ENCODE measurements at places on chromosomes 2 and 18.
A peak's percentile ranks its signal among the peaks of the same experiment; 100 is the strongest.

DNA sequence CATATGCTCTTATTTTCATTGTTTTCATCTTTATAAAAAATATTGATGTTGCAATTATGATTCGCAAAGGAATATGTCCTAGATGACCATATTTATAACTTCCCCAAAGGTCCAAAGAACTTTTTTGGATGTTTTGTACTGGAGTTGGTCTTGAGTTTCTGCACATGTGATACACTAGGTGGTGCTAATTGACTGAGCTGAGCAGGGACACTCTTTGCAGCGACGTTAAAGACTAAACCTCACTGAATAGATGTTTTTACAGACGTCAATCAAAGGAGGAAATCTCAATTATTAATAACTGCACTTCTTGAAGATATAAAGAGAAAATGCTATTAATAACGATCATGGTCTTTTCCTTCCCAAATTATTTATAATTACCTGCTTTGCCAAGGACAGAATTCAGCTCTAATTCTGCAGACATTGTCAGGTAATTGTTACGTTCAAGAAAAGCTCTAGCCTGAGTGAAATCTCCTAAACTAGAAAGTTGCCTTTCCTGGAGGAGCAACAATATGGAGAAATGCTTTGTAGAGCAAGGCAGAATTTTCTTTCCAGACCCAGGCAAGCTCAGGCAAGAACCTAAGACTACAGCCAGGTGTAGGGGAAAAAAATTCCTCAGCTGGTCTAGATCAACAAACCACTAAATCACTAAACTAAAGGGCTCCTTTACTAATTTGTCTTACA lies 119.3 kb upstream of the RBBP8 start:
- no peak for DNase-seq

DNA sequence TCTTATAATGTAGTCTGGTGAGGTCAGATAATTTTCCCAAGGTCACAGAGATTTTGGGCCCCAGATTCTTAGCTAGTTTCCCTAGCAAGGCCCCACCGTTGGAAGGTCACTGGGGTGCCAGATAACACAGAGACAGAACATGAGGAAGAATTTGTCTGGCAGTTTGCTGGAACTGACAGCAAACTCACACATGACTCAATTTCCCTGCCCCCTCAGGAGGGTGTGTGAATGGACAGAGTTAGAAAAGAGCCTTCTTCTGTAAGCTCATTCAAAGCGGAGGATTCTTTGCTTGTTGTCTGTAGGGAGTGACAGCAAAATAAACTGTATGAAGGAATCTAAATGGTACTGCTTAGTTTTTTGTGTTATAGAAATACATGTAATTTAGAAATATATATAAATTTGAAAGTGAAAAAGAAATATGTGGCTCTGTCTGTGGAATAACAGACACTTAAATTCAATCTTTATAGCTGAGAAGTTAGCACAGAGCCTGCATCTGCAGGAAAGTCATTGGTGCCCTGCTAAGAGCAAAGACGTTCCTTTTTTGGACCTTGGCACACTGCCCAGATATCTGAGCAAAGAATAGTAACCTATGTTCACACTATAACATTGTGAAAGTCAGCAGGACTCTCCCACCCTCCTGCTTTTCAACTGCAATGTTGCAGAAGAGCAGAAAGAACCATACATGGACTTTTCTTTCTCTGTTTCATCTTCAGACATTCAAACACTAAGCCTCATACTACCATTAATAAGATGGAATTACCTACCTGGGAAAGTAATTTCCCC lies 2.1 kb downstream of the MDH1 start:
- no peak for DNase-seq

- no peak for DNase-seq
Observed at GRCh38 chr18:62464266-62464665, 58.6 kb upstream of the ZCCHC2 start.

GRCh38 chr2:14806613-14807012 lies 174.1 kb downstream of the LRATD1 start:
- DNase-seq = no peak

- DNase-seq = peak; percentile 25
Observed at GRCh38 chr2:28251337-28251736, 141.3 kb upstream of the FOSL2 start.

DNA sequence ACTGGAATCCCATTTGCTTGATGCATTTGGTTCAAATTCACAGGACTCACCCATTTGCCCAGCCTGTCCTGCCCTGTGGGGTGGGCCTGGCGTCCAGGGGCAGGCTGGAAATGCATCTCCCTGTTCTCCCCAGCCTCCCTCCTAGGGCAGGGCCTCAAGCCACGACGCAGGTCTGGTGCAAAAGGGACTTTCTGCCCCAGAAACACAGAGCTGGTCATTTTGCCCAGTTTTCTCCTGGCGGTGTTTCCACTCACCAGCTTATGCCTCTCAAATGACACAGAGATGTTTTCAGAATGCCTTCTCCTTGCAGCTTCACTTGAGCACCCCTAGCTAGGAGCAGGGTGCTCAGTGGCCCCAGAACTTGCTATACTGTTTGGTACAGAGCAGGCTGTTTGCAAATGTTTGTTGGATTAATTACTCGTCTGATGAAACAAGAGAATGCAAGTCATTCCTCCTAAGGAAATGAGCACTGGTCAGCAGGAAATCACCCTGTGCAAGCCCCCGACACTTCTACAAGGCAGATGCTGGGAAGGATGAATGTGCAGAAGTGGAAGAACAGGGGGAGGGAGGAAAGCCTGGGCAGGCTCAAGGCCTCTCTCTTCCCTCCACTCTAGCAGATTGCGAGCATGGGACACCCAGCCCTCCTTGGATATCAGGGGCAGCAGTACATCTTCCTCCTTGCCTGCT lies 164.3 kb upstream of the APCDD1 start:
- no peak for DNase-seq

DNA sequence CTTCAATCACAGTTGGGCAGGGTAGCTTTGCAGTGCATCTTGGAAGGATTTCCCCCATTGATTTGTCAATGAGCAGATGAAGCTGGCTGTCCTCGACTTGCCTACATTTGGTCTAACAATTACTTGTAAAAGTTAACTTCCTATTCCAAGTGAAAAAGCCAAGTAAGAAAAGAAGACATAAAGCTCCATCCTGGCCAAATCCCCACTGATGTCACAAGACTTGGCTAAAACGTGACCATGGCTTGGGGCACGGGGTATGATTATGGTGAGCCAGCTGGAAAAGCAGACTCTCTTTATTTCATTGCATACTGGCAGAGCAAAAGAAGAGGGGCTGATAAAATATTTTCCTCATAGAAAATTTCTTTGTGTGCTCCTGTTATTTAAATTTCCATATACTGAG lies 25.4 kb upstream of the PID1 start:
- no peak for DNase-seq

- DNase-seq = no peak
Observed at GRCh38 chr2:103525756-103526155, 763.9 kb downstream of the TMEM182 start.

DNA sequence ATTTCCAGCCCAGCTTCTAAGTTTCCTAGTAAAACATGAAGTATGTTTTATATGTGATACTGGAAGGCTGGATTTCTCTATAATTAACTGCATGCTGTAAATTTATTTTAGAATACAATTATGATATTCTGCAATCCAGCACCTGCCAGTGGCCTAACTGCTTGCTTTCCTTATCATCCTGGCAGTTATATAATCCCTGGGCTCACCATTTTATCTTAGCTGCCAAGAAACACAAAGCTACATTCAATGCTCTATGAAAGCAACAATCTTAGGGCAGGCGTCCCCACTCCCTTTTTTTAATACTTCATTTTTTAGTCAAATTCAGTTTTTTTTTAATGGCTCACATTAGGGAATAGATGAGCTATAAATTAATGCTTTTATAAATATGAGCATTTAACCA lies 38.4 kb upstream of the UBXN4 start:
- DNase-seq = no peak

- no peak for DNase-seq
Observed at GRCh38 chr2:33521791-33522281, 45.4 kb downstream of the RASGRP3 start.

GRCh38 chr2:135064149-135064548 lies 12.1 kb downstream of the RAB3GAP1 start:
- no peak for DNase-seq

DNA sequence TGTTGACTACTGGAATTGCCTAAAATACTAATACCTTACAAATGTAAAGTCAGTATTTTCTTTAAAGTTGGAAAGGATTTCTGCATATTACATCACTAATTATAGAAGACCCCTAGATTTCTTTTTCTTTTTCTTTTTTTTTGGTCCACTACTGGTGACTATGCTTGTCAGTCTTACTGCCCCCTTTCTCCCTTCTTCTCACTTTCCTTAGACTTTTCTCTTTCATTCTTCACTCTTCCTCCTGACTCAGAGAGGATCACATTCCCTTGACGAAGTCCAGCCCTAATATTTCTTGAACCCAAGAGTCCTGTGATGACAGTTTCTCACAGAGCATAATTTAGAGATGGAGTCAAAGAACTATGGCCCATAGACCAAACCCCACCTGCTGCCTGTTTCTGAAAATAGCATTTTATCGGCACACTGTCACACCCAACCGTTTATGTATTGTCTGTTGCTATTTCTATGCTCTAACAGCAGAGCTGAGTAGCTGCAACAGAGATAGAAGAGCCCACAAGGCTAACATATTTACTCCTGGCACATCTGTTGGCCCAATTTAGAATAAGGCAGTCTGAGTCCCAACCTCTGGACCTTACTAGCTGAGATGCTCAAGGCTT lies 40.6 kb upstream of the RIOK3 start:
- no peak for DNase-seq

- DNase-seq = peak; percentile 88
Observed at GRCh38 chr2:10408649-10409579, 39.2 kb downstream of the ODC1 start.

DNA sequence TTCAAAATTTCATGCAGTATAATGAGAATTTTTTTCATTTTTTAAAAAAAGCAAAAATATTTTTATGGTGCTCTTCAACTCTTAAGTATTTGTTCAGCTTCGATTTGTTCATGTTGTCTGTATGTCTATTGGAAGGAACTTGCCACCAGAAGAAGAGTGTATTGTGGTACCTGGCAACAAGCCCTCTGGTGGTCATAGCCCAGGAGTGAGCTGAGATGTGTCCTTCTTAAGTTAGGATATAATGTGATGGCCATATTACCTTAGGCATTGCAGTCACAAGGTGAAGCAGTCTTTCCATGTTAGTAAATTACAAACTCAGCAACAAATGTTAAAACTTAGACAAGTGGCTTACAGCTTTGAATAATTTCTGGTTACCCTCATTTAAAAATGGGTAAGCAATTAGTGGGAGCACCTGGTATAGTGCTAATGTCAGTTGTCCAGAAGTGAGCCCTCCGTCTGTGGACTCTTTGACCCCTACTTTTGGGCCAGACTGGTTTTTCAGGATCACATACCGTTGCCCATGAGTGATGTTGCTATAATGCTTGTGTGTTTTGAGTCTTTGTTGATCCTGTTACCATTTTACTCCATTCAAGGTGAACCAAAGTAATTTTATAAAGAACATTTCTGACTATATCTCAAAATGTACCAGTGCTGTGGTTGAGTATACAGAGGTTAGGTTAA lies 57.4 kb downstream of the MYO1B start:
- peak; percentile 45 for DNase-seq

DNA sequence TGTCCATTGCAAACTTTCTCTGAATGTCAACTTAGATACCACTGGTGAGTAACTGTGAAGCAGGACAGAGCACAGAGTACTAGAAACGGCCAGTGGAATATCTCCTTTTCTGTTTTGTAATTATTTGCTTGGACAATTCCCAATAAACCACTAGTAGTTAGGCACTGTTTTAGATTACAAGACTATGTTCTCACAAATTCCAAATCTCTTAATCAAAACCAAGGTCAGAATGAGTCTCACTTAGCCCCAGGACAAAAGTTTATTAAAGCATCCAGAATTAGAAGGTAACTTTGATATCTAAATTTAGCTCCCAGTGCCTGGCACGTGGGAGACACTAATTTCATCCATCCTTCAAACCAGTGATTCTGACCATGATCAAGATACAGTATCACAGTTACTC lies 89.0 kb downstream of the ZNF521 start:
- DNase-seq = no peak

DNA sequence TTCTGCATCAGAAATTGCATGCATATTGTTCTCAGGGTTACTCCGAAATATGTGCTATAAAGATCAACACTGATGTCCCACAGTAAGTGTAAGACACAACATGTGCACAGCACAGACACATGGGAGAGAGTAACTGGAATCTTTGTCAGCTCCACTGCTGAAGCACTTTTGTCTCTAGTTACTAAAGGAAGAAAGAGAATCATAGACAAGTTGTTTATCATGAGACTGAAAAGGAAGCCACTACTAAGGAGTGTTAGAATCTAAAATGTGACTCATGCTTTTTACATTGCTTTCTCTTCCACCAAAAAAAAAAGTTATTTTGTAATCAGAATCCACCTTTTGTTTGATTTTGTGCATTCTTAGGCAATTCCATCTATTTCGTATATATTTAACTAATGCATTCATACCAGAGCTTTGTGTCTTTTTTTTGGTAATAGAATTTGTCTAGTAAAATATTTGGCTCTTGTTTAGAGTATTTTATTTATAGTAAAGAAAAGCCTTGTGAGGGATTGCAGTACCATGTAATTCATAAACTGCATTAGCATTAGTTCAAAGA lies 502.4 kb downstream of the FBXO15 start:
- DNase-seq = no peak

DNA sequence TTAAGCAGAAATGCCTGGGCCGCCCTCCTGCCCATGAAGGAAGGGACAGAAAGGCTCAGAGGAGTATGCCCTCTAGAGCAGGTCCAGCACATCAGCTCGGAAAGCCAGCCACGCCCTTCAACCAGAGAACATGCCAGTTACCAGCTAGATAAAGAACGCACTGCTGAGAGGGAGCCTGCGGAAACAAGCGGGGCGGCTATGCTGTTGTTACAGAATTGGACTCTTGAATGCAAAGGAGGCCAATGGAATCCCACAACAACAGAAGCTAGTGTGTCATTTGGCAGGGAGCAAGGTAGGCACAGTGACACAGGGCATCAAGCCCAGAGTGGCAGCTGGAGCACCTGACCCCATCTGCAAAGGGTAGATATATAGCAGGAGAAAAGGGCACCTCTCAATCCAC lies 242.9 kb upstream of the ID2 start:
- no peak for DNase-seq

DNA sequence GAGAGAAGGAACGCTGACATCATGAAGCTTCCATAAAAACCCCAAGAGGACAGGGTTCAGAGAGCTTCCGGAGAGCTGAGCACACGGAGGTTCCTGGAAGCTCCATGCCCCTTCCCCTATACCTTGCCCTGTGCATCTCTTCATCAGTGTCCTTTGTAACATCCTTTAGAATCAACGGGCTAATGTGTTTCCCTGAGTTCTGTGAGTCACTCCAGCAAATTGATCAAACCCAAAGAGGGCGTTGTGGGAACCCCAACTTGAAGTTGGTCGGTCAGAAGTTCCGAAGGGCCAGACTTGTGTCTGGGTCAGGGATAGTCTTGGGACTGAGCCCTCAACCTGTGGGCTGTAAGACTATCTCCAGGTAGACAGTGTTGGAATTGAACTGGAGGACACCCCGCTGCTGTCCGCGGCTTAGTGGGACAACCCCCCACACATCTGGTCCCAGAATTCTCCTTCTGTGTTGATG lies 25.9 kb upstream of the GPR55 start:
- DNase-seq = no peak

GRCh38 chr2:101608408-101609310 lies 88.8 kb upstream of the MAP4K4 start:
- no peak for DNase-seq

Data from CD4-positive, alpha-beta T cell treated with Interleukin-6 for 4 hours (primary cell).